ENCODE measurements at places on chromosomes 12 and 14.
A peak's percentile ranks its signal among the peaks of the same experiment; 100 is the strongest.

DNA sequence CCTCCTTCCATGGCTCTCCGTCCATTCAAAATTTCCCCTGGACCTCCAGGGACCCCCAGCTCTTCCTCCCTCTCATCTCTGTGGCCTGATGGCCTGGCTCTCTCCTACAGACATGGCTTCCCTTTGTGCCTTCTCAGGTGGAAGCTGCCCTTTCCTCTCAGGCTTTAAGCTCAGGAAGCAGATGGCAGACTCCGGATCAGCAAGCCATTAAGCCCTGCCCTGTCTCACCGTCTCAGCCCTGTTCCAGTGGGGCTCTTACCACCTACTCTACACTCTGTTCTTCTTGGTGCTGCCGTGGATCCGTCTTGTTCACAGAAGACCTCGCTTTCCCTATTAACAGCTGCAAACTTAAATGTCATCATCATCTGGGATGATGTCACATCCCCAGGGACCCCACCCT is 33.1 kb downstream of the NPC2 start:
- no peak for DNase-seq

DNA sequence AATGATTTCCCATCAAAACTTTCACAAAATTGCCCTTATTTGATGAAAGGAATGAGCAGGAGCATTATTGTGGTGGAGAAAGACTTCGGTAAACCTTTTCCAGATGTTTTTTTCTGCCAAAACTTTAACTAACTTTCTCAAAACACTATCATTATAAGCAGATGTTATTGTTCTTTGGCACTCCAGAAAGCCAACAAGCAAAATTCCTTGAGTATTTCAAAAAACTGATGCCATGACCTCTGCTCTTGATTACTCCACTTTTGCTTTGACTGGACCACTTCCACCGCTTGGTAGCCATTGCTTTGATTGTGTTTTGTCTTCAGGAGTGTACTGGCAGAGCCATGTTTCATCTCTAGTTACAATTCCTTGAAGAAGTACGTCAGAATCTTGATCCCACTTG is 29.7 kb upstream of the RAB21 start:
- no peak for DNase-seq

DNA sequence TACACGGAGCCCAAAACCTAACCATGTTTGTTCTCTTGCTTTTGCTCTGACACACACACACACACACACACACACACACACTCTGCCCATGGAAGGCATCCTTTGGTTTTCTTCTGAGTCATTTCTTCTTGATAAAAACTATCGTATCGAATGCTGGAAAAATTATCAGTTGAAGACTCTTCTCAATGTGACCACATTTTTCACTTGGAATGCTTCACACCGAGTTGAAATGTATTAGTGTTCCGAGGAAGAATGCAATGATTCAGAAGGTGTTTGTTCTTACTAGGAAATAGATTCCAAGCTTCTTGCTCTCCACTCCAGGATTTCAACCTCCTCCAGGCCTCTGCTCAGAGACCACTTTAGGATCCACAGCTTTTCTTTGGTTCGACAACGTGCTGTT is 226.3 kb downstream of the MON2 start:
- DNase-seq, result no peak

- no peak for DNase-seq
These were observed 19.4 kb upstream of the SLC25A3 start for GRCh38 chr12:98574110-98574509.

- DNase-seq, result peak; percentile 50
These were observed 126.3 kb upstream of the FGD4 start for GRCh38 chr12:32273063-32273522.

GRCh38 chr14:45373877-45374276 is 120.9 kb upstream of the MIS18BP1 start:
- DNase-seq, result no peak

GRCh38 chr14:52735921-52736489 is 6.0 kb downstream of the STYX start:
- DNase-seq, result no peak

All from hematopoietic multipotent progenitor cell treated with erythropoietin and hydrocortisone succinate and interleukin-3 and kit ligand, for 6 days (in vitro differentiated cells).